DMS79 treated with DMSO at 0.1 percent for 48 hours (cell line): ENCODE measurements at places on chromosomes 13 and 19.

GRCh38 chr19:33815380-33816340 lies 19.0 kb downstream of the KCTD15 start:
- DNase-seq: no peak

GRCh38 chr13:31930490-31930889 lies 101.1 kb upstream of the FRY start:
- DNase-seq: no peak

DNA sequence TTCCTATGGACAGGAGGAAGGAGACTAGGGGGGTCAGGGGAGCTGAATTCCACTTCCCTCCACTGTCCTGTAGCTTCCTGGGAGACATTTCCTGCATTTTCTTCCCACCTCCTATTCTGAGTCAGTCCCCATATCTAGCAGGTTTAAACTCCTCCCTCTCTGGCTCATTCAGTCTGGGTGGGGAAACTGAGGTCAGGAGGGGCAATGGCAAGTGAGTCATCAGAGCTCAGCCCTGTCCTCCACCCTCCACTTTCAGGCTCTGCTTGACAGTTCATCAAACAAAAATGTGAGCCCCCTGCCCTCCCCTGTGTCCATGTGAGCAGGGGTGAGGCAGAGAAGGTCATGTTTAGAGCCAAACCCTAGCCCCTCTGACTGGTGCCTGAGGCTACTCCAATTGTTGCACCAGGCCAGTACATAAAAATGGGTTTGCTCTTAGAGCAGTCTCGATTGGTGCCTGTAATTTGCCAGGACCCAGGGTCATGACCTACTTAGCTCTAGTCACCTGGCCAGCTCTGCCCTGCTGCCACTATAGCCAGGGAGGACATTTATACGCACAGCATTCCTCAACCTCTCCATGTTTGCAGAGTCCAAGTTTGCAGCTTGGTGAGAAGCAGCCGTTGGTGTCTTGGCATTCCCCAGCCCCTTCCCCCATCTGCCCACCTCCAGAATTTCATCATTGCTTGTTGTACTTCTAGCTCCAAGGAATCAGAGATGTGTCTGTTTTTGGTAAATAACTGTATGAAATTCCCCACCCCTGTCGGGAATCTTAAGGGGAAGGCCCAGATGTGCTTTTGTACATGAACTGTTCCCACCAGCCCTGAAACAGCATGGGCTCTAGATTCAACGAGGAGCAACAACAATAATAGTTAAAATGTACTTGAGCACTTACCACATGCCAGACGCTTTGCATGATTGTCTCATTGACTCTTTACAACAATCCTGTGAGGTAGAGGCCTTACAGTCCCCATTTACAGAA lies 20.7 kb downstream of the SAMD4B start:
- DNase-seq: no peak

DNA sequence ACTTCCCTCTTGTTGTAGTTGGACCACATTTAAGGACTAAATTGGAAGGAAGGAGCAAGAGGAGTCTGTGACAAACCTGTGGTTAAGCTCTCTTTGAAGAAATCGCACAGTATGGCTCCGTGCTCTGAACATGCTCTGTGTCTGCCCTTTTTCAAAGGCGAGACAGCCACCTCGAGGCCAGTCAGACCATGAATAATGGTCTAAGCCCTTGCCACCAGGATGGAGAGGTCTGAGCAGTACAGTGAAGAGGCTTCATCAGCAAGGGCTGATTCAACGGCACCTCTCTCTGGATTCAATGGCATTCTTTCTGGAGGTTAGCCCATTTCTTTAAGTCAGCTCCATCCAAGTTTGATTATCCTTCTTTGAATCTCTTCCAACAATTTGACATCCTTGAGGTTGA lies 30.9 kb downstream of the FAM216B start:
- DNase-seq: peak; percentile 17

GRCh38 chr19:15123900-15124299 lies 16.7 kb downstream of the SYDE1 start:
- DNase-seq: peak; percentile 39

- DNase-seq: no peak
Measured at GRCh38 chr19:13835791-13836723, 40.8 kb downstream of the ZSWIM4 start.

DNA sequence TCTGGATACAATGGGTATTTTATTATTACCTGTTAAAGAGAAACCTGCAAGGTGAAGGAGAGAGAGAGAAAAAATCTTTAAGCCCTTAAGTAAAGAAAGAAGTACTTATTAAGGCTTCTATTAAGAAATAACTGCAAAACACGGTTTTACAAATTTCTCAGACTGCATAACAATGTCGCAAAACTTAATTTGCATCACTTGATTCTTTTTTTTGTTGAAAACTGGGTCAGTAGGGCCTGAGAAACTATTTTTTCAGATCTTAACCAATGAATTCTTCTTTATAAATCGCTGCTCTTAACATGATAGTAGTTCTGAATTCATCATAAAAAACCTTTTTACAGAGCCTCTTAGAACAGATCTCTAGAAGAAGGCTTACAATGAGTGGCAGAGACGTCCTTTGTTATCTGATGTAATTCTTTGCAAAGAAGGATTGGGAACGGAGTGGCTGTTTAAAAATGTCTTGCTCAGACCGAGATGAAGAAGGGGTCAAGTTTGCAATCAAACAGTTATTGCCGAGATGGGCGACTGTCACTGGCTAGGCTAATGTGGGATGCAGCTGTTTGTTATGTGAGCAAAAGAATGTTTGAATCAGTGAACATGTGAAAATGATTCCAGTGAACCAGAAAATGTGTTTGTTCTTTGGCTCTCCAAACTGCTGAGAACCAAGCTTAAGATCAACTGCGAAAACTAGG lies 76.3 kb downstream of the ZNF536 start:
- DNase-seq: peak; percentile 31

DNA sequence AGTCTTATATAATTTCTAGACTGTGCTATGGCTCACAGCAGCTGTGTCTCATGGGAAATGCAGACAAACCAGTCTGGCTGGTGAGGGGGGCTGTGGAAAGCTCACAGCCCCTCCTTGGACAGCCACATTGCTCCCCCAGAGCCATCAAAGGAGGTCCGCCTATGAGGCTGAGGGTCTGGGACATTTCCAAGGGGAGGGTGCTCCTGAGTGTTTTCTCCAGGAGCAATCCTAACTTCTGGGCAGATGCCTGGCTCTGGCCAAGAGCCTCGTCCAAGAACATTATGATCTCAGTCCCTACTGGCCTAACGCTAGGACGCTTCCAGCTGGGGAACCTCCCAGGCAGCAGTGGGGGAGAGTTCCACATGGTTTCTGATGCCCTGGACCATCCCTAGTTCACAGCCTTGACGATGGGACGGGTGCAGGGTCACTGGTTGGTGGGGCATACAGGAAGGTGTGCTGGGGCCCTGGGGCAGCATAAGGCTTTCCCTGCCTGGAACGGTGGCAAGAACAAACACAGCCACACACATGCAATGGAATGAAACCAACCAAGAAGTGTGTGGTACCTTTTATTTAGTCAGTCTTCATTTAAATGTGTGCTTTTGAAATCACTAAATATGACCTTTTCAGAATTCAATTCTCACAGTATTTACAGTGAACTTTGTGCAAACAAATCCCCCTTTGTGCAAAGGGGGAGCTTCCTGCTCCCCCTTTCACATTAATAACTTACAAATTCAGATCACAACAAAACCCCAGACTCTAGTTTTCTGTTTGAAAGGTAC lies 60.6 kb downstream of the CDADC1 start:
- DNase-seq: no peak

GRCh38 chr19:3360421-3361383 lies 5.7 kb upstream of the NFIC start:
- DNase-seq: no peak

- DNase-seq: no peak
Measured at GRCh38 chr13:97242755-97243497, 20.8 kb downstream of the MBNL2 start.

GRCh38 chr19:45468159-45468651 lies 409 bp downstream of the FOSB start:
- DNase-seq: no peak

GRCh38 chr13:53807251-53807834 lies 778.7 kb downstream of the OLFM4 start:
- DNase-seq: no peak

DNA sequence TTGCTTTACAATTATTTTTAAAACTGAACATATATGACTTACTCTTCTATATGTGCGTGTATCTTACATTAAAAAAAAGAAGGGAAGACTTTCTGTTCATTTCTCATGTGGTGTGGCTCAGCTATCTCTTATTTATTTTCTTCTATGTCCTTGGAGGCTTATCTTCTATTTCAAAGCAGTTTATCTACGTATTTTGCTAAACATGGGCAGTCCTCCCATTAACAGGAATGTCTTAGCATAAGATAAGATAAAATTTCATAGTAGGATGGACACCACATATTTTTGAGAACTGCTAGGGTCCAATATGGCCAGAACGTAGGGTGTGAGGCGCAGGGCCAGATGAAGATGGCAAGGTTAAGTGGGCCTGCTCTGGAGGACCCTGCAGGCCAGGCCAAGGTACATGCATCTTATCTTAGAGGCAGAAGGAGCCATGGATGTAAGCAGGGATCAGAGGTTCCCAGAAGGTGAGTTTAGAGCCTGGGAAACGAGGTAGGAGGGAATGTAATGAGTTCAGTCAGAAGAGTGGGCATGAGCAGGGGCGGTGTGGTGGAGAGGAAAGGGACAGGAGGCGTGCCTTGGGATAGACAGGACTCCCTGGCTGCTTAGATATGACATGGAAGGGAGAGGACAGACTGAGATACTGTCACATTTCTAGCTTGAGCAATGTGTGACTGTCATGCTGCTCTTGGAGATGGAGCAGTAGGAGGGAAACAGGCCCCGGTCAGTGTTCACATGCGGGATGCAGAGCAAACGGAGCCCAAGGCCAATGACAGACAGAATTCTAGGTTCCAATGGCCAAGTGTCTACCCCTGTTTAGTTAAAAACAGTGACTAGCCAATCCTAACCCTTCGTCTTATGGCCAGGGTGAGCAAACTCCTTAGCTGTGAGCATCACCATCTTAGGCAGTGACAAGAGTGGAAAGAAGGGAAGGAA lies 68.6 kb upstream of the MEDAG start:
- DNase-seq: no peak

GRCh38 chr19:49114630-49115363 lies 627 bp downstream of the LIN7B start:
- peak; percentile 59 for DNase-seq

DNA sequence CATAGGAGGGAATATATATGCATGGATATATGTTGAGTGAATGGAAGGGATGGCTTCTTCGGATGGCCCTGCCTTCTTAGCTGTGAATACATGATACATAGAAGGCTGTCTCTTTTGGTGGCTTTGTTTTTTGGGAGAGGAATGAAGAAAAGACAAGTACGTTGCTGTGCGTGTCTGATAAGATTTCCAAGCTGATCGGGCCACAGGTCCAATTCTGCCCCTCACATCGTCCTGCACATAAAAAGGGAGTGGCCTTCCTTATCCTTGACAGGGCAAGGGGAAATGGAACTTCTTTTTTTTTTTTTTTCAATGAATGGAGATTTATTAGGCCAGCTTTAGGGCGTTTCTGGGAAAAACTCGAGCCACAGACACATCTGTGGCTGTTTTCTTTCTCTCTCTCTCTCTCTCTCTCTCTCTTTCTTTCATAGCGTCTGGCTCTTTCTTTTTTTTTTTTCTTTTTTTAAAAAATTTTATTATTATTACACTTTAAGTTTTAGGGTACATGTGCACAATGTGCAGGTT lies 103.8 kb upstream of the SPATA13 start:
- no peak for DNase-seq

- no peak for DNase-seq
Measured at GRCh38 chr13:45527699-45528462, 63.1 kb downstream of the COG3 start.

GRCh38 chr13:25927363-25927762 lies 124.5 kb downstream of the SHISA2 start:
- no peak for DNase-seq

GRCh38 chr13:41505209-41505835 lies 48.0 kb downstream of the RGCC start:
- no peak for DNase-seq

DNA sequence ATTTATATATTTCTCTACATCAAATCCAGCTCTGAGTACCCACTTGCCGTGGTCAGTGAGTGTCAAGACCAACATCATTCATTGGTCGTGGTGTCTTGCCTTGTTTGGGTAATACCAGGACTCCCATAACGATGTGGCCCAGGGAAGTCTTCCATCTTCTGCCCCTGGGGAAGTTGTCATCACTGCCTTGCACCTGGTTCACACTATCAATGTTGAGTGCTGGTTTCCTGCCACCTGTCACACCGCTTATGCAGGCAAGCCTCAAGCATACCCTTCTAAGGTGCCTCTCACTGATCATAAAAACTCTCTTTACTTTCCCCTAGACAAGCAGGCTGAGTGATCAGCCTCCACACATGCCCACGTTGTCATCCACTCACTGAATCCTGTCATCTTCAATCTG lies 382.4 kb downstream of the KCTD12 start:
- DNase-seq: no peak

DNA sequence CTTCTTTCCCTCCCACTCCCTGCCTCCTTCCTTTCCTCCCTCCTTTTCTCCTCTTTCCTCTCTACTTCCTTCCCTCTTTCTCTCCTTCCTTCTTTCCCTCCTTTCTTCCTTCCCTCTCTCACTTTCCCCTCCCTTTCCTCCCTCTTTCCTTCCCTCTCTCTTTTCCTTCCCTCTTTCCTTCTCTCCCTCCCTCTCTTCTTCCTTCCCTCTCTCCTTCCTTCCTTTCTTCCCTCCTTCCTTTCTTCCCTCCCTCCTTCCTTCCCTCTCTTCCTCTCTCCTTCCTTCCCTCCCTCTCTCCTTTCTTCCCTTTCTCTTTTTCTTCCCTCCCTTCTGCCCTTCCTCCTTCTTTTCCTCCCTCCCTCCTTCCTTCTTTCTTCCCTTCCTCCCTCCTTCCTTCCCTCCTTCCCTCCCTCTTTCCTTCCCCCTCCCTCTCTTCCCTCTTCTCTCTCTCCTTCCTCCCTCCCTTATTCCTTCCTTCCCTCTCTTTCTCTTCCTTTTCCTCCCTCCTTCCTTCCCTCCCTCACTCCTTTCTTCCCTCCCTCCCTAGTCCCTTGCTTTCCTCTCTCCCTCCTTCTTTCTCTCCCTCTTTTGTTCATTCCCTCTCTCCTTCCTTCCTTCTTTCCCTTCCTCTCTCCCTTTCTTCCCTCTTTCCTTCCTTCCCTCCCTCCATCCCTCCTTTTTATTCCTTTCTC lies 443.9 kb downstream of the ZNF536 start:
- no peak for DNase-seq
